CD14-positive monocyte (primary cell): ENCODE measurements at places on chromosomes 6 and 20.

- no peak for DNase-seq
- no peak overlapping the region for H3K4me3 ChIP-seq
- no peaks in the 10 kb centered on the region for H3K27me3 ChIP-seq
- no peak overlapping the region for H3K27ac ChIP-seq
- no peaks in the 10 kb centered on the region for H3K36me3 ChIP-seq
These were observed 131.0 kb upstream of the DTNBP1 start for GRCh38 chr6:15793826-15794225.

- H3K27me3 ChIP-seq, result no peaks in the 10 kb centered on the region
- peaks cover 11% of the 10 kb centered on the region for H3K36me3 ChIP-seq
- peak overlapping the region; percentile 20 for H3K27ac ChIP-seq
- H3K4me3 ChIP-seq, result no peak overlapping the region
- DNase-seq, result no peak
- H3K4me1 ChIP-seq, result peaks cover 66% of the 10 kb centered on the region
These were observed 6.7 kb downstream of the APMAP start for GRCh38 chr20:24985802-24986201.

DNA sequence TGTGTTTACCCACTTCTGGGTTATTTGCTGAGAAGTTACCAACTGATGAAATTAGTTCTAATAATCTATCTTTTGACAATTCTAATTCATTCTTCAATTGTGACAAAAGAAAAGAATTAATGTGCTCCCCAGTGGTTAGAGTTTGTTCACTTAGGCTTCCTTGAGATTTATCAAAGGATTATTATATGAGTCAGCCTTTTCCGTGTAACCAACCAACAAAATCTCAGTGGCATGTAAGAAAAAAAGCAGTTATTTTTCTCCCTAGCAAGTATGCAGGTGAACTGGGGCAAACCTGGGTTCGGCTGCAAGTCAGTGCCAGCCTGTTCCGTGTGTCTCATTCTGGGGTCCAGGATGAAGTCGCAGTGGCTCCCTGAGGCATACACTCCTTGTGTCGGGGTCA, 28.8 kb upstream of the HIVEP1 start:
- H3K4me3 ChIP-seq, result no peak overlapping the region
- no peak overlapping the region for H3K27ac ChIP-seq
- H3K36me3 ChIP-seq, result no peaks in the 10 kb centered on the region
- DNase-seq, result no peak

GRCh38 chr6:16740097-16740496, 21.2 kb downstream of the ATXN1 start:
- no peaks in the 10 kb centered on the region for H3K27me3 ChIP-seq
- peaks cover 60% of the 10 kb centered on the region for H3K4me1 ChIP-seq
- peaks cover 48% of the 10 kb centered on the region for H3K36me3 ChIP-seq
- DNase-seq, result peak; percentile 40
- H3K27ac ChIP-seq, result no peak overlapping the region

DNA sequence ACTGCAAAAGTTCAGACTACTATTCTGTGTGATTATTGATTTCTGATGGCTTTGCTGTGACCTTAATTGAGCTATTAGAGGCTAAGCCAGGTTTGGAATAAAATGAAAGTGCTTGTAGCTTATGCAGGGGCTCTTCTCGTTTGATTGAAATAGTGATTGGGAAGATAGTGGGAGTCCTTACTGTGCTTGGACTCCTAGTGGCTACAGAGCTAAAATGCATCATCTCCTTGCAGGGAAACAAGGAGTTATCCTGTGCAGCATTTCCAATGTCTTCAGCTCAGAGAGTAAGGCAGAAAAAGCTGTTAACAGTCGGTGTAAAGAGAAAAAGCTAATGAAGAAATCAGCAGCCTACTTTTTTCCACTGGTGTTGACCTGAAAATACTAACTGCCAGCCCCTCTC, 173.5 kb downstream of the SLC35F1 start:
- no peak overlapping the region for H3K4me3 ChIP-seq
- no peaks in the 10 kb centered on the region for H3K4me1 ChIP-seq
- no peaks in the 10 kb centered on the region for H3K27me3 ChIP-seq
- DNase-seq, result no peak

DNA sequence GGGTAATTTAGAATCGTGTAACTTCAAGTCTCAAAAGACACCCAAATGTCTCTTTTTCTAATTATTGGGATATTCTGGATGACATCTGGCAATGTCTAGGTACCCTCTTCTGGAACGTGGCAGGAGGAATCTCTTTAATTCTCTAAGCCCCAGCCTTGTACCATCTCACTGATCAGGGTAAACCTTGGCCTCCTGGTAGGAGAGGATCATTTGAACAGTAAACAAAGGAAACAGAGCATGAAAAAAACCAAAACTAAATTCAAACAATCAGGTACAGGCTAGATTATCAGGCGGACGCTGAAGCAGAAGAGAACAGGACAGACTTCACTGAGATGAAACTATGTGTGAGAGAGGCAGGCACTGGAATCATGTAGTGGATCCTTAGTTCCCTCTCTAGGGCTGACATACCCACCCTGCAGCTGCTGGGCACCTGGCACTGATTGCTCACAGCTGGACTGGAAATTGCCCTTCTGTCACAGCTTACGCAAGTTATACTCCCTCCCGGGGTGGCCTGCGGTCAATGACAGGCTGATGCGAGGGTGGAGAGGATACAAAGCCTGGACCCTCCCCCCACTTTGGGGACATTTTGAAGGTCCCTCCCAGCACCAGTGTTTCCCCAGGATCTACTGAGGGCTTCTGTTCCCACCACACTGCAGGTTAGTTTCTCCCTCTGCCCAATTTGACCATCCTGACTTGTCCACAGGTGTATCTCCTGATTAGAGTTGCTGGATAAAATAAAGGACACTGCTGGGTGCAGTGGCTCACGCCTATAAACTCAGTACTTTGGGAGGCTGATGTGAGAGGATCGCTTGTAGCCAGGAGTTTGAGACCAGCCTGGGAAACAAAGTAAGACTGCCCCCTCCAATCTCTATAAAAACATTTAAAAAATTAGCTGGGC, 20.6 kb upstream of the ZBTB24 start:
- H3K4me1 ChIP-seq, result no peaks in the 10 kb centered on the region
- H3K36me3 ChIP-seq, result no peaks in the 10 kb centered on the region
- no peak for DNase-seq
- H3K4me3 ChIP-seq, result no peak overlapping the region
- H3K27me3 ChIP-seq, result no peaks in the 10 kb centered on the region
- H3K27ac ChIP-seq, result no peak overlapping the region

DNA sequence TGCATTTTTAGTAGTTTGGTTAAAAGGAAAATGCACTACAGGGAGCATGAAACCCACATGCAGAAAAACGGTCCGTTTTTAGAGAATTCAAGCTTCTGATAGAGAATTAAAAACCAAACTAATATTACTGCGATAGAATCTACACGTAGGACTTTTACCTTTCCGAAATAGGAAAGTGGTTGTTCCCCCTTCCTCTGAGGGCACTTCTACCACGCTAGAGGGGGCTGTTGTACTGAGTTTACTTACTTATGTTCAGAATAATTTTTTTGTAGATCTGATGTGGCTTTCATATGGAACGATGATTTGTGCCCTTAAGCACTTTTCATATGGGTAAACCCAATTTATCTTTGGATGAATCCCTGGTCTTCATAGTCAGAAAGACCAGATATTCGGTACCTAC, 264.3 kb upstream of the PLN start:
- no peaks in the 10 kb centered on the region for H3K27me3 ChIP-seq
- no peak overlapping the region for H3K27ac ChIP-seq
- no peaks in the 10 kb centered on the region for H3K4me1 ChIP-seq
- DNase-seq, result peak; percentile 14

DNA sequence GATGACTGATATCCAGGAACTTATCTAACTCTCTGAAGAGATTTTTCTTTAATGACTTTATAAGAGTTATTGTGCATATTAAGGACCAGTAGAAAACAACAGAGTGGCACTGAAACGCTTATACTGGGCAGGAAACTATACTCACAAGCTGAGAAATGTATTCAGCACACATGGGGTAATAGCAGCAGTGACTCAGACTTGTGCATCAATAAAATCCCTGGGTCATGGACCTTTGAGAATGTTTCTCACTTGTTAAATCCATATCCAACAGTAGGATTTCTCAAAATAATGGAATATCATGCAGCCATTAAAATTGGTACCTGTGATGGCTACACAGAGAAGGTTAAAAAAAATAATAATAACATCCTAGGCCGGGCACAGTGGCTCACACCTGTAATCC, 219.5 kb downstream of the BTBD9 start:
- no peaks in the 10 kb centered on the region for H3K36me3 ChIP-seq
- no peaks in the 10 kb centered on the region for H3K4me1 ChIP-seq
- DNase-seq, result no peak
- no peak overlapping the region for H3K4me3 ChIP-seq
- no peaks in the 10 kb centered on the region for H3K27me3 ChIP-seq

DNA sequence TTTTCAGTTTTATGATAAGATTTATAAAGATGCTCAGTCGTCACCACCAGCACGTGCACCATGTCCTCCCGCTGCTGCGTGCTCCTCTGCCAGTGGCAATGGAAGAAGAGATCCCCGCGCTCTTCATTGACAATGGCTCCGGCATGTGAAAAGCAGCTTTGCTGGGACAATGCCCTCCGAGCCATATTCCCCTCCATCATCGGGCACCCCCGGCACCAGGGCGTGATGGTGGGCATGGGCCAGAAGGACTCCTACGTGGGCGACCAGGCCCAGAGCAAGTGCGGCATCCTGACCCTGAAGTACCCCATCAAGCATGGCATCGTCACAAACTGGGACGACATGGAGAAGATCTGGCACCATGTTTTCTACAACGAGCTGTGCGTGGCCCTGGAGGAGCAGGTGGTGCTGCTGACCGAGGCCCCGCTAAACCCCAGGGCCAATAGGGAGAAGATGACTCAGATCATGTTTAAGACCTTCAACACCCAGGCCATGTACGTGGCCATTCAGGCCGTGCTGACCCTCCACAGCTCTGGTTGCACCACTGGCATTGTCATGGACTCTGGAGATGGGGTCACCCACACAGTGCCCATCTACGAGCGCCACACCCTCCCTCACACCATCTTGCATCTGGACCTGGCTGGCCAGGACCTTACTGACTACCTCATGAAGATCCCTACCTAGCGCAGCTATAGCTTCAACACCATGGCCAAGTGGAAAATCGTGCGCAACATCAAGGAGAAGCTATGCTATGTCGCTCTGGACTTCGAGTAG, 34.3 kb upstream of the ENPP5 start:
- H3K27ac ChIP-seq, result no peak overlapping the region
- no peaks in the 10 kb centered on the region for H3K27me3 ChIP-seq
- DNase-seq, result no peak
- H3K4me1 ChIP-seq, result no peaks in the 10 kb centered on the region
- H3K36me3 ChIP-seq, result no peaks in the 10 kb centered on the region
- H3K4me3 ChIP-seq, result no peak overlapping the region

GRCh38 chr6:112215488-112216284, 38.7 kb downstream of the LAMA4 start:
- H3K36me3 ChIP-seq, result no peaks in the 10 kb centered on the region
- H3K4me1 ChIP-seq, result no peaks in the 10 kb centered on the region
- H3K27me3 ChIP-seq, result no peaks in the 10 kb centered on the region
- H3K27ac ChIP-seq, result no peak overlapping the region
- DNase-seq, result no peak
- no peak overlapping the region for H3K4me3 ChIP-seq

GRCh38 chr20:53657279-53657678, 63.6 kb upstream of the ZNF217 start:
- H3K27ac ChIP-seq, result peak overlapping the region; percentile 14
- no peaks in the 10 kb centered on the region for H3K36me3 ChIP-seq
- DNase-seq, result no peak
- H3K4me1 ChIP-seq, result peaks cover 100% of the 10 kb centered on the region

DNA sequence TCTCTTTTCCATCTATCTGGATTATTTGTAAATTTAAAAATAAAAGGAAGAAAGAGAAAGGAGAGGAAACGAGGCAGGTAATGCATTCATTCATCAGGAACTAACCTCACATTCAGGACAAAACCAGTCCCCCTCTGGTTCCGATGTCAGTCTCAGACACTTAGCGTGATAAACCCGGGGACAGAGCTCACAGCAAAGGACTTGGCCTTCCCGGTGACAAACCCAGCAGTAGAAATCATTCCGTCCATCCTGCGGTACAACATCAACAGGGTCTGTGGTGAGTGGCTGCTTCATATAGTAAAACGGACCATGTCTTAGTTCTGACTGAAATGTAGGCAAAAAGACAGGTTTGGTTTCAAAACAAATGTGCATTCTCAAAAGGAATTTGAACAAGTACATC, 57.9 kb downstream of the ZMYND8 start:
- H3K27me3 ChIP-seq, result no peaks in the 10 kb centered on the region
- no peaks in the 10 kb centered on the region for H3K4me1 ChIP-seq
- H3K36me3 ChIP-seq, result peaks cover 69% of the 10 kb centered on the region
- DNase-seq, result no peak

- H3K27me3 ChIP-seq, result no peaks in the 10 kb centered on the region
- no peak for DNase-seq
- H3K4me3 ChIP-seq, result no peak overlapping the region
- peaks cover 83% of the 10 kb centered on the region for H3K36me3 ChIP-seq
- no peak overlapping the region for H3K27ac ChIP-seq
These were observed 97.6 kb downstream of the SCAF8 start for GRCh38 chr6:154830771-154831170.

DNA sequence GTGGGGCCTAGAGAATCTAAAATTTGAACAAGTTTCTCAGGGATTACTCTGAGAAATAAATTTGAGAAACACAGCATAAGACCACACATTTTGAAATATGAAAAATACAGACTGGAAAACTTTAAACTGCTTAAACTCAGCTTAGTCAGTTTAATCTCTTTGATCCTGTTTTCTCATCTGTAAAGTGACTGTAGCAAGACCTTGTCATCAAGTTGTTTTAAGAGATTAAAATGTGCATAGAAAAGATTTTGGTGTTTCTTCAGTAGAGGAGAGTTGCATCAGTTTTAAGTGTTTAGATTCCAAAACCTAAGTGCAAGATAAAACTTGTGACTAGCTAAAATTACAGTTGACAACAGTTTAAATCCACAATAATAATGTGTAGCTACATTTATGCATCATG, 8.1 kb upstream of the BCKDHB start:
- H3K4me1 ChIP-seq, result no peaks in the 10 kb centered on the region
- no peaks in the 10 kb centered on the region for H3K36me3 ChIP-seq
- H3K4me3 ChIP-seq, result no peak overlapping the region
